ENCODE measurements at places on chromosomes 16 and 17. TPM values are rescaled to one million over a fixed set of nuclear protein-coding genes. Genes with fewer than 3 reads are reported as not detected.
A peak's percentile ranks its signal among the peaks of the same experiment; 100 is the strongest.

PFN1 gene
- 379 TPM for total RNA-seq

PIRT gene
- not detected for total RNA-seq

DLX4 gene
- not detected for total RNA-seq

EFCAB5 gene
- total RNA-seq, result 0.29 TPM

DNA sequence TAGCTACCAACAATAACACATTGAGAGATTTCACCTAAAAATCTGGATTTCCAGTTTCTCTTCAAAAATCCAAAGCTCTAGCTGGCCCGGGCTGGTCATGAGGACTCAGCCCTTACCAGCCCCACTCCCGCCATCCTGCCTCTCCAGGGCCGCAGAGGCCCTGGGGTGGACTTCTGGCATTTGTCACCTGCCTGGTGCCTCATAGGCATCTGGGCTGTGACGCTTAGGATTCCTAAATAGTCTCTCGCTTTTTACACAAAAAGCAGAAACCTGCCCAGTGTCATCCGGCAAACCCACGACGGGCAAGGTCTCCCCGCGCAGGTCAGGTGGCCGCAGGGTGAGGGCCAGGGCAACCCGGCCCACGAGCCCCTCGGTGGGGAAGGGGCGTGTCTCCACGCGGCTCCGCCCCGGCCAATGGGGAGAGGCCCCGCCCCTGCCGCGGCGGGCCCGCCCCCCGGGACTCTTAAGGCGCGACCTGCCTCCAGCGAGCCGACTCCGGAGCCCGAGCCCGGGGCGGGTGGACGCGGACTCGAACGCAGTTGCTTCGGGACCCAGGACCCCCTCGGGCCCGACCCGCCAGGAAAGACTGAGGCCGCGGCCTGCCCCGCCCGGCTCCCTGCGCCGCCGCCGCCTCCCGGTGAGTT, at the start of gene VASN:
Gene VASN, plus strand, starts transcription at position 492 of the 644 bp plus-strand sequence. CDS start 9,030 bp downstream, outside the sequence.
- DNase-seq, result peak; percentile 72
- H3K4me1 ChIP-seq, result peaks cover 63% of the 10 kb centered on the region
- H3K4me3 ChIP-seq, result peak within 1 kb of the TSS; percentile 82

DNA sequence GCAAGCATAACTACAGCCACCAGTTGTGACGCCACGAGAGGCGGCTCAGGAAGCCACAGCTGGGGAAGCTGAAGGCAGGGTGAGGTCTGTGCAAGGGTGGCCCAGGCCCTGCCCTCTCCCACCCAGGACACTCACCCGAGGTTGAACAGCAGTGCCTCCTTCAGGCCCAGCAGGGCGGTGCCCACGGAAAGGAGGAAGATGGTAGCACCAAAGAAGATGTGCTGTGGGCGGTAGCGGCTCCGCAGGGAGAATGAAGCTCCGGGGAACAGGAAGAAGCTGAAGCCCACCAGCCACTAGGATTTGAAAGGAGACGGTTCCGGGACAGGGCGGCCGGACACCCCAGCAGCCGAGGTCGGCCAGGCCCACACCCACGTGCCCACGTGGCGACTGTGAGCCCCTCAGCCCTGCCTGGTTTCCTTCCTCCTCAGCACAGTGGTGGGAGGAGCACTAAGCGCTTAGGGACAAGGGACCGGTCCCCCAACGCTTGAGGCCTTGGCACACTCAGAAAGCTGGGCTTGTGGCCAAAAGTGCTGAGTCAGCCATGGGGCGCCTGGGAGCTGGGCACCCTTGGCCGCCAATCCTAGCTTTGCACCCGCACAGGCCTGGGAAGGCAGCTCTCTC, 11.0 kb downstream of the CYB561 start:
- H3K4me3 ChIP-seq, result no peak overlapping the region
- peak; percentile 90 for DNase-seq
- H3K4me1 ChIP-seq, result peaks cover 36% of the 10 kb centered on the region
- H3K27me3 ChIP-seq, result no peaks in the 10 kb centered on the region

DNA sequence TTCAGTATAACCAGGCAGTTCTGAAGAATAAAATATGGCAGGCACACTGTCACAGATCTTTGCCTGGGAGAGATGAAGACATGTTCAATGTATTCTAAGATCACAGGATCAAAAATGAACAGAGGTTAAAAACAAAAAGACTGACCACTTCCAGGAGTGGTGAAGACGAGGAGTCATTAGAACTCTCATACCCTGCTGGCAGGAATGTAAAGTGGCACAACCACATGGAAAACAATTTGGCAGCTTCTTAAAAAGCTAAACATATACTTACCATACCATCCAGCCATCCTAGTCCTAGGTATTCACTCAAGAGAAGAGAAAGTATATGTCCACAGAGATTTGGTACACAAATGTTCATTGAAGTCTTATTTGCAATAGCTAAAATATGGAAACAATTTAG, 406.3 kb downstream of the NPIPA8 start:
- H3K27ac ChIP-seq, result no peak overlapping the region
- no peaks in the 10 kb centered on the region for H3K27me3 ChIP-seq
- no peak for DNase-seq
- H3K4me3 ChIP-seq, result no peak overlapping the region

DNA sequence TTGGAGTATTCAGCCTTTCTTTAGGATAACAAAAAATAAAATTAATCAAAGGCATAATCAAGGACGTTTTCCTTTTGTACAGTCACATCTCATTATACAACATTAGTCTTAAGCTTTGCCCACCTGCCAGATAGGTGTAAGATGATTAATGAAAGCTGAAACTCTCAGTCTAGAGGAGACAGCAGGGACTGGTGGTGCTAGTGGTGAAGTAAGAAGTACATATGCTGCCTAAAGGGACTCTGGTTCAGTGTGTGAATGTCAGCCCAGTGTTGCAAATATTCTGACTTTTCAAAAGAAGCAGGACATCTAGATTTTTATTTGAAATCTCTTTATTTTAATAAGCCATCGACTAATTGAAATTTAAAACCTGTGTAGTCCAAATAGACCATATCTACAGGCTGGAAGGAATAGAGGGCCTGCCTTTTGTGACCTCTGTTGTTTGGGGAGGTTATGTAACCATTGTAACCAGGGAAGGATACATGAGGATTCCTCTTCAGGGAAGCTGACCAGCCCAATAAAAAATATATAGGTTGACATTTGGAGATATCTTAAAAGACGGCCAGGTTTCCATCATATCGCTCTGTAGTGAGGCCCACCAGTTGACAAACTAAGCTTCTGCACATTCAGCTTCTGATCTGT, 54.1 kb downstream of the FTO start:
- no peaks in the 10 kb centered on the region for H3K27me3 ChIP-seq
- no peak overlapping the region for H3K4me3 ChIP-seq
- H3K4me1 ChIP-seq, result no peaks in the 10 kb centered on the region
- H3K36me3 ChIP-seq, result no peaks in the 10 kb centered on the region
- no peak overlapping the region for H3K27ac ChIP-seq
- no peak for DNase-seq

- H3K4me3 ChIP-seq, result no peak within 1 kb of the TSS
- no peak within 1 kb of the TSS for H3K27ac ChIP-seq
- no peaks in the 10 kb centered on the region for H3K36me3 ChIP-seq
- no peak for DNase-seq
- no peaks in the 10 kb centered on the region for H3K4me1 ChIP-seq
- H3K27me3 ChIP-seq, result peaks cover 15% of the 10 kb centered on the region
Observed at GRCh38 chr17:18951941-18952842, at the start of gene SLC5A10. Gene SLC5A10, plus strand, starts transcription at chr17:18952165. Its CDS starts 41 bp downstream, at chr17:18952206.

- H3K4me1 ChIP-seq, result no peaks in the 10 kb centered on the region
- peak overlapping the region; percentile 40 for H3K27ac ChIP-seq
- H3K4me3 ChIP-seq, result no peak overlapping the region
- no peaks in the 10 kb centered on the region for H3K36me3 ChIP-seq
- DNase-seq, result no peak
Observed at GRCh38 chr17:64180089-64181073, 50.4 kb upstream of the ERN1 start.

DNA sequence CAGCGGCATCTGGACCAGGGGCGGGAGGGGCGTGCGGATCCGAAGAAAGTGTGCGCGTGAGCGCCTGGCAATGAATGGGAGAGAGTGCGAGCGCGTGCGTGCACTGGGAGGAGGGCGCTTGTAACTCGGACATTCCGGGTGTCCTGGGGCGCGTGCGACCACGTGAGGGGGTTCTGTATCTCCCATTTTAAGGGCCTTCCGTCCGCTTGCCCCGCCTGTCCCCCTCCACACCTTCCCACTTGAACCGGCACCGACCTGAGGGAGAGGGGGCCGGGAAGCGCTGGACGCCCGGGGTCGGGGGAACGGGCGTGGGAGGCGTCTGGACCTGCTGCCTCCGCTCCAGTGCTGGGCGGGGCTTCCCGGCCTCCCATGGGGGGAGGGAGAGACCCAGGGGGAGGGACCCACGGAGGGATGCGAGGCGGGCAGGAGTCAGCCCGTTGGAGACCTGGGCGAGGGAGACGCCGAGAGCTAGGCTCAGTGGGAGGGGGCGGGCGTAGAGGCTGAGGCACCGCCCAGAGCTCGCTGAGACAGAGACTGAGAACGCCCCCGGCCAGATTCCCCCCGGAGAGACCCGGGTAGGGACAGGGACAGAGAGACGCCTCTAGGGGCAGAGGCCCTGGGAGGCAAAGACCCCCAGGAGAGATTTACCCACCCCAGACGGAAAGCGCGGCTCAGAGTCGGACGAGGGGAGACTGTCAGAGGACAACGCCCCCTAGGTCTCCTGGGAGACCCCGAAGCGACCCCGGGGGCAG, at the start of gene KREMEN2:
Gene KREMEN2, plus strand, starts transcription at position 553 of the 752 bp plus-strand sequence. CDS start 246 bp downstream, outside the sequence.
- H3K36me3 ChIP-seq, result no peaks in the 10 kb centered on the region
- H3K4me3 ChIP-seq, result no peak within 1 kb of the TSS
- H3K4me1 ChIP-seq, result peaks cover 14% of the 10 kb centered on the region
- no peak for DNase-seq
- H3K27me3 ChIP-seq, result peaks cover 68% of the 10 kb centered on the region

GRCh38 chr16:8923199-8923598, 40.5 kb downstream of the USP7 start:
- no peak overlapping the region for H3K4me3 ChIP-seq
- peaks cover 7% of the 10 kb centered on the region for H3K36me3 ChIP-seq
- H3K27me3 ChIP-seq, result no peaks in the 10 kb centered on the region
- H3K27ac ChIP-seq, result no peak overlapping the region

GRCh38 chr17:34110315-34110714, 144.8 kb upstream of the CCL2 start:
- H3K4me1 ChIP-seq, result no peaks in the 10 kb centered on the region
- H3K27ac ChIP-seq, result no peak overlapping the region
- H3K36me3 ChIP-seq, result no peaks in the 10 kb centered on the region
- H3K27me3 ChIP-seq, result no peaks in the 10 kb centered on the region
- no peak for DNase-seq

GRCh38 chr17:36679815-36680467, 78.6 kb downstream of the MRM1 start:
- H3K4me1 ChIP-seq, result no peaks in the 10 kb centered on the region
- no peaks in the 10 kb centered on the region for H3K36me3 ChIP-seq
- H3K4me3 ChIP-seq, result no peak overlapping the region

DNA sequence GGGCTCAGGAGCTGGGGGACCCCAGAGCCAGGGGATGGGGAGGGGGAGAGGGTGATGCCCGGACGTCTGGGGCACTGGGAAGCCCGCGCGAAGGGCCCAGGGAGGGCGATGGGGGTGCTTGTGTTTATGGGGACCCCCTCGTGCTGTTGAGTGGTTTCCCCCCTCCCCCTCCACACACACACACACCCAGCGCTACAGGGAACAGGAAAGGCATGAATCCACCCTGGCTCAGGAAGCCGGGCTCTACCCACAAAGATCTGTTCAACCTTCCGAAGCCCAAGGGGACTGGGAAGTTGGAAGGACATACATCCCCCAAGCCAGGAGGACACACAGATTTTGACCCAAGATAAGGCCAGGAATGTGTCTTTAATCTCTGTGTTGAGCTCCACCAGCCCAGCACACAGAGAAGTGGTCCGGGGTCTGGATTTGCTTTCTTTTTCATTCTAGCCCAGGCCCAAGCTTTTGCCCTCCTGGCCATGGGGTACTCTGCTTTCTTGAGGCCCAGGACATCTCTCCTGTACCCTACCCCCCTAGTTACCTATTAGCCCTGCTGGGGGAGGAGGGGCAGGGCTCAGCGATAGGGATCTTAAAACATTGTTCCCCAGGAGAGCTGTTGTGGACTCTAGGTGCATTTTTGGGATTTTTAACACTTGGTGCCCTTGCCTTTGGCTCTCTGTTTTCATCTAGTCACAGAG, 1.2 kb downstream of the UBALD2 start:
- no peaks in the 10 kb centered on the region for H3K36me3 ChIP-seq
- H3K4me3 ChIP-seq, result peak overlapping the region; percentile 97
- peaks cover 24% of the 10 kb centered on the region for H3K4me1 ChIP-seq
- DNase-seq, result no peak

GRCh38 chr17:4165301-4166010, 22.5 kb downstream of the CYB5D2 start:
- H3K4me1 ChIP-seq, result no peaks in the 10 kb centered on the region
- H3K4me3 ChIP-seq, result no peak overlapping the region
- H3K27me3 ChIP-seq, result no peaks in the 10 kb centered on the region
- no peak overlapping the region for H3K27ac ChIP-seq
- DNase-seq, result no peak
- H3K36me3 ChIP-seq, result no peaks in the 10 kb centered on the region

DNA sequence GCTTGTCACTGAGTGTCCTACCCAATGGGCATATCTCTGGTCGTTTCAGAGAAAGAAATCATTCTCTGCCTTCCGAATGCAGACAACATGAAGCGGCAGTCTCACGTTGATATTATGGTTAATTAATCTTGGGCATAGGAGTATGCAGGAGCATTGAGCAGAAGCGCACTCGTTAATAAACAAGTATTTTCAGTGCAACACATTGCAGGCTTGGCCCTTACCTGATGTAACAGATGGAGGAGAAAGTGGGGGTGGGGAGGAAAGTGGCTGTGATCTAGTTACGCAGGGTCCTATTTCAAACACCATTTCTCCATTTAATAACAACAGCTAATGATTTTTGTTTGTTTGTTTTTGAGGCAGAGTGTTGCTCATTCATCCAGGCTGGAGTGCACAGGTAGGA, 414.0 kb upstream of the RBFOX1 start:
- DNase-seq, result no peak
- H3K27me3 ChIP-seq, result no peaks in the 10 kb centered on the region
- H3K4me1 ChIP-seq, result no peaks in the 10 kb centered on the region

- no peak overlapping the region for H3K4me3 ChIP-seq
- no peaks in the 10 kb centered on the region for H3K27me3 ChIP-seq
- no peaks in the 10 kb centered on the region for H3K36me3 ChIP-seq
- no peak overlapping the region for H3K27ac ChIP-seq
Observed at GRCh38 chr16:69399361-69399760, 13.6 kb upstream of the TERF2 start.

DNA sequence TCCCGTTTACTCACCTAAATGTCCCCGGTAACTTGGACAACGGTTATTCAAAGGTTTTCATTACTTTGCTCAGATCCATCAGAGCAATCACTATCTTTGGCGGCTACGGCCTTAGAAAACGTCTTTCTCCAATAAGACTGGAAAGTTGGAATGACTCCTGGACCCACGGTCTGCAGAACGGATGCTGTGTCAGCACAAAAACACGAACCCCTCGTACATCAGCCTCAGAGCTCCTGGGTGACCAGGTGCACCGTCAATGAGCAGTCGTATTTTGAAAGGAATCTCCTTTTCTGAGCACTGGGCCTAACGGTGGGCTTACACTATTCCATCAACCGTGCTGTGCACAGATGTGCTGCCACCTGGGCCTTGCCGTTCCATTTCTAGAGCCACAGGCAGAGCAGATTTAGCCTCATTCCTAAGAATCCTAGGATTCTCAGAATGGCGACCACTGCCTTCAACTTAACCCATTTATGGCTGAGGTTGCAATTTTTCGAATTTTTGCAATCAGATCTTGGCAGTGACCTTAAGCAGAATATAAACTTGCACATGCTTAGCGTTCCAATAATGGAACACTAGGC, 110.8 kb upstream of the ZNF750 start:
- no peak overlapping the region for H3K27ac ChIP-seq
- no peak overlapping the region for H3K4me3 ChIP-seq
- H3K36me3 ChIP-seq, result no peaks in the 10 kb centered on the region
- H3K27me3 ChIP-seq, result no peaks in the 10 kb centered on the region

Measured in breast epithelium (tissue), 4 donors.